CD8-positive, alpha-beta memory T cell (primary cell): ENCODE measurements at places on chromosomes 7 and 10.

- H3K4me3 ChIP-seq, result no peak overlapping the region
- no peak for DNase-seq
- H3K27me3 ChIP-seq, result no peaks in the 10 kb centered on the region
- no peak overlapping the region for H3K27ac ChIP-seq
- H3K36me3 ChIP-seq, result no peaks in the 10 kb centered on the region
- no peaks in the 10 kb centered on the region for H3K4me1 ChIP-seq
These were observed 55.8 kb upstream of the DYNC1I1 start for GRCh38 chr7:95716357-95717122.

- DNase-seq, result no peak
- H3K27ac ChIP-seq, result no peak overlapping the region
- H3K27me3 ChIP-seq, result no peaks in the 10 kb centered on the region
- H3K36me3 ChIP-seq, result no peaks in the 10 kb centered on the region
- H3K4me1 ChIP-seq, result no peaks in the 10 kb centered on the region
These were observed 242.8 kb upstream of the PPP2R2D start for GRCh38 chr10:131657985-131658330.

DNA sequence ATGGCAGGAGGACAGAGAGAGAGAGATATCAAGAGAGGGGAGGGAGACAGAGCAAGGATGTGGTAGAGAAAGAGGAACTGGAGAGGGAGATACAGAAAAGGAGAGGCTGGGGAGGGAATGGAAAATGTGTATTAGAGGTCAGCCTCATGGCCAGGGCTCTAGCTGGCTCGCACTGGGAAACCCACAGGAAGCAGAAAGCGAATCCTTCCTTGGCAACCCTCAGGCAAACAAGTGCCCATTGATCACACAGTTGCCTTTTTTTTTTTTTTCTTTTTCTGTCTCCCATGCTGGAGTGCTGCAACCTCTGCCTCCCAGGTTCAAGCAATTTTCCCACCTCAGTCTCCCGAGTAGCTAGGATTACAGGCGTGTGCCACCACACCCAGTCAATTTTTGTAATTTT is 391.2 kb downstream of the TYW1 start:
- H3K27me3 ChIP-seq, result no peaks in the 10 kb centered on the region
- DNase-seq, result no peak
- no peak overlapping the region for H3K4me3 ChIP-seq
- no peaks in the 10 kb centered on the region for H3K4me1 ChIP-seq
- no peak overlapping the region for H3K27ac ChIP-seq
- H3K36me3 ChIP-seq, result no peaks in the 10 kb centered on the region

- H3K4me3 ChIP-seq, result no peak overlapping the region
- H3K27me3 ChIP-seq, result no peaks in the 10 kb centered on the region
- no peak overlapping the region for H3K27ac ChIP-seq
- DNase-seq, result no peak
- H3K4me1 ChIP-seq, result no peaks in the 10 kb centered on the region
- no peaks in the 10 kb centered on the region for H3K36me3 ChIP-seq
These were observed 673.9 kb upstream of the GALNT17 start for GRCh38 chr7:70457883-70458680.

- H3K4me3 ChIP-seq, result no peak overlapping the region
- H3K4me1 ChIP-seq, result no peaks in the 10 kb centered on the region
- H3K27ac ChIP-seq, result no peak overlapping the region
- no peak for DNase-seq
- no peaks in the 10 kb centered on the region for H3K36me3 ChIP-seq
These were observed 133.4 kb upstream of the PFKP start for GRCh38 chr10:2933924-2934323.

DNA sequence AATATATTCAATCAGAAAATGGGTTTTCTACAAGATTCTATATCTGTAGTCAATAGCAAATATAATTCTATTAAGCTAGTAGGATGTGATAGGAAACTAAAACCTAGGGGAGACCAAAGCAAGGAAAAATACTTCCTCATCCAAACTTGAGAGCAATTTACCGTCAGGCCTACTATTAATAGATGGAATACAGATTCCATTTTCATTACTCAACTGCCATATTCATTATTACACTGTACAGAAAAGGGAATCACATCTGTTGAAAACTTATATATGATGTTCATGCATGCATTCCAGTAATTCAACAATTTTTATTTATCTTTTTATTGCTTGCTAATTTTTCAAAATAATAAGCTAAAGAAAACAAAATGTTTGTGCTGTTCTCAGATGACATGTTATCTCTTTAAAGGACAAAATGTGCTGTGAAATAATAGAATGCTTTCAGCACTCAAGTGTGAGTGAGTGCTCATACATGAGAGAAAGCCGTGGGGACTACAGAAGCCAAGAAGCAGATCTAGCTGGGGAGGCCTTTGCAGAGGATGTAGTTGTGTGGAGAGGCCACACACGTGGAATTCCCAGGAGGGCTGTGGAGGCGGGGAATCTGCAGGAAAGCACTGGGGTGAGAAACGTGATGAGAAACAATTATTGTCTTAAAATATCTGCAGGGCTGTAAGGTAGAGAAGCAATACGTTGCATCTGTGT is 110.0 kb downstream of the EGFR start:
- H3K27ac ChIP-seq, result no peak overlapping the region
- no peaks in the 10 kb centered on the region for H3K27me3 ChIP-seq
- no peak overlapping the region for H3K4me3 ChIP-seq
- H3K4me1 ChIP-seq, result no peaks in the 10 kb centered on the region
- no peaks in the 10 kb centered on the region for H3K36me3 ChIP-seq

GRCh38 chr10:91909117-91909677 is at the start of gene FGFBP3:
FGFBP3 (minus strand) TSS chr10:91909486; CDS start chr10:91908969, 517 bp downstream.
- peak; percentile 6 for DNase-seq
- H3K4me1 ChIP-seq, result peaks cover 19% of the 10 kb centered on the region
- H3K27ac ChIP-seq, result peak within 1 kb of the TSS; percentile 70
- H3K4me3 ChIP-seq, result peak within 1 kb of the TSS; percentile 93
- no peaks in the 10 kb centered on the region for H3K36me3 ChIP-seq

- no peak overlapping the region for H3K4me3 ChIP-seq
- H3K27me3 ChIP-seq, result no peaks in the 10 kb centered on the region
- H3K36me3 ChIP-seq, result no peaks in the 10 kb centered on the region
- peak overlapping the region; percentile 9 for H3K27ac ChIP-seq
These were observed 37.2 kb downstream of the DLG5 start for GRCh38 chr10:77889277-77889903.

GRCh38 chr7:22445140-22445743 is 54.7 kb downstream of the STEAP1B start:
- no peak for DNase-seq
- no peak overlapping the region for H3K4me3 ChIP-seq

GRCh38 chr7:2450198-2451107 is 25.7 kb downstream of the GRIFIN start:
- H3K27ac ChIP-seq, result no peak overlapping the region
- DNase-seq, result no peak
- no peaks in the 10 kb centered on the region for H3K36me3 ChIP-seq
- H3K27me3 ChIP-seq, result no peaks in the 10 kb centered on the region

DNA sequence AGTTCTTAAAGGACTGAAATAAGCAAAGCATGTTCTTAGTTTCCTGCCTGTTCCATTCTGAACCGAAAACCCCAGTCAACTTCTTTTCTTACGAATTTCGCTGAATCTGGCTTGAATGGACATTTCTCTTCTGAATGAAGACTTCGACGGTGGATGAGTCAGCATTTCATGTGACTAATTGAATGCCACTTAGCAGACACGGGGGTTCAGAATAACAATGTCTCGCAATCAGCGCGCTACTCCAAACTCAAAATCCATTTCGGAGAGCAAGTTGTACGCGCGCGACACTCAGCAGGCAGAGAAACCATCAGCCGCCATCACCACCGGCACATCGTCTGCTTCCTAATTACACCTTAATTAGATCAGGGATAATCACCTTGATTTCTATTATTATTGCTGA is 239.0 kb upstream of the KLF6 start:
- H3K27ac ChIP-seq, result no peak overlapping the region
- no peak overlapping the region for H3K4me3 ChIP-seq

- no peak overlapping the region for H3K4me3 ChIP-seq
- no peaks in the 10 kb centered on the region for H3K36me3 ChIP-seq
- no peaks in the 10 kb centered on the region for H3K4me1 ChIP-seq
- H3K27me3 ChIP-seq, result no peaks in the 10 kb centered on the region
These were observed 6.1 kb upstream of the PTPN12 start for GRCh38 chr7:77531038-77531437.

DNA sequence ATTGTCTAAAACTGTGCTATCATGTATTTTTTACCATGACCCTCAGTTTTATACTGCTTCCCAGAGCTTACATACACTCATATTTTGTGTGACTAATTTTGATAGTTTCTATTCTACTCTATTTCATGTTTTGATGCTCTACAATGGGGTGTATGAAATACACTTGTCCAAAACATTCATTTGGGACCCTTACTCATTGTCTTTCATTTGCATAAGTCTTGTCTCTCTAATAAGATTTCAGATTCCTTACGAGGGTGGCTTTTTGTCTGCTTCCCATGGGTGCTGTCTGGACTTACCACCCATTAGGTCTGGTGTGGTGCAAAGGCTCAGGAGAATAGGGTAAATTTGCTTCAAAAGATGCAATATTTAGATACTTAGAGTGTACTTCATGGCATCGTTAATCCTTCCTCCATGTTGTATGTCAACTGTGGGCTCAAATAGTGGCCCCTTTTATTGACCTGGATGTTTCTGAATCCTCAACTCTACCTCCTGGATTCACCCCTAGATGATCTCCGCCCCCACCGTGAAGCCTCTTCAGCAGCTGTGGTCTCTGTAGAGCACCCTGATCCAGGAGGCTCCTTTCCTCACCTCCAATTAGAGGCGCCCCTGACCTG is 3.6 kb upstream of the GIMAP5 start:
- peak overlapping the region; percentile 8 for H3K4me3 ChIP-seq
- H3K4me1 ChIP-seq, result peaks cover 76% of the 10 kb centered on the region
- DNase-seq, result no peak
- H3K27me3 ChIP-seq, result no peaks in the 10 kb centered on the region
- H3K27ac ChIP-seq, result no peak overlapping the region

DNA sequence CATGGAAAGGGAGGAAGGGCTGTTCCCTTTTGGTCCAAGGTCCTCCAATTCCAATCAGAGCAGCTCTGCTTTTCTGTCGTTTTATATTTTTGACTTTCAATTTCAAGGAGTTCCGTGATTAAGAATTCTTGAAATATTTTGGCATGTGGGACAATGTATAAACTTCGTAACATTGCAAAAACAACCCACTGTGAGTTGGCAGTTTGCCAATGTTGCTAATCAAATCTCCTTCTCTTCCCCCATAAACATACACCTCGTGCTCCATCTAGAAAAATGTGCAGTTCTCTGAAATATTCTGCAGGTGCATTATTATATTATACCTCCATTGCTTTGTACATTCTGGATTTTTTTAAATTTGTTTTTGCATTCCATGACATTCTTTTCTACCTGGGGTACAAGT is 49.8 kb downstream of the POU6F2 start:
- DNase-seq, result no peak
- H3K27me3 ChIP-seq, result no peaks in the 10 kb centered on the region
- no peak overlapping the region for H3K27ac ChIP-seq
- H3K4me1 ChIP-seq, result no peaks in the 10 kb centered on the region
- no peak overlapping the region for H3K4me3 ChIP-seq

- no peaks in the 10 kb centered on the region for H3K27me3 ChIP-seq
- peak overlapping the region; percentile 90 for H3K4me3 ChIP-seq
- H3K36me3 ChIP-seq, result no peaks in the 10 kb centered on the region
- DNase-seq, result peak; percentile 38
- peak overlapping the region; percentile 87 for H3K27ac ChIP-seq
These were observed 815 bp downstream of the CCSER2 start for GRCh38 chr10:84329196-84329611.

GRCh38 chr10:3852147-3852904 is 67.3 kb upstream of the KLF6 start:
- H3K27ac ChIP-seq, result peak overlapping the region; percentile 62
- no peak overlapping the region for H3K4me3 ChIP-seq
- no peaks in the 10 kb centered on the region for H3K36me3 ChIP-seq
- DNase-seq, result peak; percentile 88
- peaks cover 12% of the 10 kb centered on the region for H3K4me1 ChIP-seq
- no peaks in the 10 kb centered on the region for H3K27me3 ChIP-seq
